ENCODE measurements at places on chromosomes 3 and 15.

GRCh38 chr3:149790268-149790667 is 2.1 kb downstream of the ANKUB1 start:
- DNase-seq, result peak; percentile 57

DNA sequence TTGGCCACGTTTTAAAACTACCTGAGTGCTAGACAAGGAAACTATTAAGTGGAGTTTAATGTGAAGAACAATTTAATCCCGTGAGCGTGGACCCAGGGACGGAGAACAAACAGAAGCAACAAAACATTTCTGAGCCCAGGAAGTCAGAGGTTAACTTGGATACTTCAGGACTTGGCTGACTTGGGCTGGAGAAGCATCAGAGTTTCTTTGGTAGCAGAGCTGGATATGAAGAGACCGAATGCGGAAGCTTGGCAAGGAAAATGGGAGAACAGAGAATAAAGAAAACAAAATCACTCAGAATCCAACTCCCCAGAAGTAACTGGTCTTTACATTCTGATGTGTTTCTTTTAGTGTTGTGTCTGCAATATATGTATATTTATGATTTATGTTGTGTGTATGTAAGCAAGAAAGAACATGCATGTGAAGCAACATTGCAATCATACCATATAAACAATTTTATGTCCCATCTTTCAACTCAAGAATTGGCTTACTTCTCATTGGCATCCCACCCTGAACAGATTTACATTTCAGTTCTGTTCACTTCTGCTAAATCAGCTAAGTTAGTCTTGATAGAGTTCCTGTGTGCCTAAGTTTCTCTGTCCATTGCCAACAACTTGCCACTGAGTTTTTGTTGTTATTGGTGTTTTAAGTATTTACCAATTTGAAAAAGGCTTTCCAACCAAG is 17.2 kb upstream of the PLOD2 start:
- DNase-seq, result no peak

DNA sequence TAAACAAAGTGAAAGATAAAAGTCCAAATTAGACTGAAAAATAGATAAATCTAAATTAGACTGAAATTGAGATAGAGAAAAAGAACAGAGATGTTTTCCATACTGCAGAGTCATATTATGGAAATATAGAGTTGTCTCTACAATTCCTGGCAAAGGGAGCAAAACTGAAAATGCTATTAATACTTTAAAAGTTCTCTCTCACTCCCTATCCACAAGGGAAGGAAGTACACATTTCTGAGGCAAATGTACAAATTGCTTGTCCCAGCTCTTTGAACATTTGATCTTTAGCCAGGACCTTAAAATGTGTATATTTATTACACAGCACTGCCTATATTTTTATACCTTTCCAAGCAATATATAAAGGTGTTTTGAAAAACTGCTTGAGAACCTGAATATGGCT is 225.1 kb upstream of the SEMA6D start:
- DNase-seq, result no peak

DNA sequence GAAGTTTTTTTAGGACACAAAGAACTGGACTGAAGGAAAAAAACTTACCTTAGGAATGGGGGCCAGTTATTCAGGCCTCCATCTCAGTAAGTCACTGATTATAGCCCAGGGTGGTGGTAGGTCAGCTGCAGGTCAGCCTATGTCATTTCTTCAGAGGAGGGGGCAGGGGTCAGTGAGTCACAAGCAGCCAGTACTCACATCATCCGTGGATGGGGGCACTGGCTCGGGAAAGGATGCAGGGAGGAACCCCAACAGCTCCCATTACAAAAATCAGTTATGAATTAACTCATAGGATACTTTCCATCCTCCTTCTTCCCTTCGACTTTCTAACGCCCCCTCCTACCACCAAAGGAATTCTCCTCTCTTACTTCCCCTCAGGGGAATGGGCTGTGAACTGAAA is 578.3 kb downstream of the PDCD6IP start:
- DNase-seq, result no peak

DNA sequence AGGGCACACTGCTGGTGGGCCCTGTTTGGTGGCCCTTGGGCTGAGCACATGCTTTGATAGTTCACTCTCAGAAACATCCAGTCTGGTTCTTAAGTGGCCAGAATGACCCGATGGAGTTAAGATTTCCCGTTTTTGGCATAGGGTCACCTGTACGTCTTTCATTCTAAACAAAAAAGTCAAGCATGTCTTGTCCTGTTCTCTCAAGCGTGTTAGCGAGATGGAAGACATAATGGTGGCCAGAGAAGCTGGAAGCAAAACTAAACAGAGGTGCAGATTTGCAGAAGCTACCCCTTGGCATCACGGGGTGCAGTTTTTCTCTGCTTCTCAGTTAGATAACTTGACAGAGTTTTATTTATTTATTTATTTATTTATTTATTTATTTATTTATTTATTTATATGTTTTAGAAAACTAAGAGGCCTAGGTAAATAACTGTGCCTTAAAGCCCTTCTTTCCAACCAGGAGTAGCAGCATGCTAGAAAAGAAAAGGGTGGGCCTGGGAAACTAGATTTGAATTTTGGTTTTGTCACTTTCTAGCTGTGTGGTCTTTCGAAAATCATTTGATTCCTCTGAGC is 63.0 kb downstream of the ST6GAL1 start:
- DNase-seq, result no peak

DNA sequence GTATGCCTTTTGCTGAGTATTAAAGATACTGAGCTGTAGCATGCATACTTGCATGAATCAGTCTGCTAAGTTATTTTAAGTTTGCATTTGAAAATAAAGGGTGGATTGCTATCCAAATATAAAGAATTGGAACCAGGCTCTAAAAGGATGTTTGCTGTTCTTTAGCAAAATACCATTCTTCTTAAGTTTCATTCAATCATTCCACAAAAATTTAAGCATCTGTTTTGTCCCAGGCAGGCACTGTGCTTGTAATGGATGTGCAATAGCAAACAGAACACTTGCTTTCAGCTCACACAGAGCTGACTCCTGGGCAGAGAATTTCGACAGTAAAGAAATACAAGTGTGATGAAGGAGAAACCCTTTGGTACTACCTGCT is 151.1 kb downstream of the PGPEP1L start:
- no peak for DNase-seq

DNA sequence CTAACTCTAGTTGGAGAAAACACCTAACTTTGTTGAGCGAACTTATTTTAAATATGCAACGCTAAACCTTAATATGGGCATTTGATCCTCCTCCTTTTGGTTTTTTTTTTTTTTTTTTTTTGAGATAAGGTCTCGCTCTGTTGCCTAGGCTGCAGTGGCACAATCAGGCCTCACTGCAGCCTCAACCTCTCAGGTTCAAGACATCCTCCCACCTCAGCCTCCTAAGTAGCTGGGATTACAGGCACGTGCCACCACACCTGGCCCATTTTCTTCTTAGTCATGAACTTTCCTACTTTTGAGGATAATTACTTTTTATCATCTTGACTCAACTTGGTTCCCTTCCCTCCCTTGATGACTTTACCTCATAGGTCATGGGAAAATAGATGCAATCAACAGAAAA is 3.9 kb downstream of the NUSAP1 start:
- DNase-seq, result no peak

DNA sequence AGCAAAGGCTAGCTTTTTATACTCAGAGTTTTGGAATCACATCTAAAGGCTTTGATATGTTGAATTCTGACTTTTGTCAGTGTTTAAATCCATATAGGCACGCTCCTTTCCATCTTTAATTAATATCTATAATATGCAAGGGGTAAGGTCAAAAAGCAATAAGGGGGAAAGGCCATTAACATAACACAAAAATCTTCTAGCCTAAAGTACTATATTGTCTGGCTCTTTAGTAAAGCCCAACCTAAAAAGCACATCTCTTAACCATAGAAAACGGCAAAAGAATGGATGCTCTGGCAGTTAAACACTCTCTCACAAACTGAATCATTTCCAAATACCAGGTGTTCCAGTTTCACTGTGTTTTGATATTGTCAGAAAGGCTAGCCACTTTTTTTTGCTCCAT is 76.4 kb downstream of the EFL1 start:
- DNase-seq, result no peak

DNA sequence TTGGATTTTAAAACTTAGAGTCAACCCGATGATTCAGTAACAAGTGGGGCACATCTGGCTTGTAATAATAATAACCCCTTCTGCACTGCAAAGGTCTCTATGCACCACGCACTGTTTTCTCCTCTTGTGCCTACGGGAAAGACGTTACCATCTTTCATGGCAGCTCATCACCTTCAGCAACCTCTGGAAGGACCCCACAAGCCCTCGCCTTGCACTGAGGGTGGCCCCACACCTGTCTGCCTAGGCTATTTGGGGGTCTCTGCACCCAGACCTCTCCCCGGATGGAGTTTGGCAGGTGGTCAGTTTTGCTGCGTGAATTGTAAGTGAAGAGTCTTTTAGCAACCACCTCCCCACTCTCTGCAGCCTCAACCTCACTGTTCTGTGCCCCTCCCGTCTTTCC is 138.6 kb upstream of the MEF2A start:
- no peak for DNase-seq

- peak; percentile 25 for DNase-seq
Observed at GRCh38 chr3:15659254-15659975, 57.9 kb downstream of the BTD start.

DNA sequence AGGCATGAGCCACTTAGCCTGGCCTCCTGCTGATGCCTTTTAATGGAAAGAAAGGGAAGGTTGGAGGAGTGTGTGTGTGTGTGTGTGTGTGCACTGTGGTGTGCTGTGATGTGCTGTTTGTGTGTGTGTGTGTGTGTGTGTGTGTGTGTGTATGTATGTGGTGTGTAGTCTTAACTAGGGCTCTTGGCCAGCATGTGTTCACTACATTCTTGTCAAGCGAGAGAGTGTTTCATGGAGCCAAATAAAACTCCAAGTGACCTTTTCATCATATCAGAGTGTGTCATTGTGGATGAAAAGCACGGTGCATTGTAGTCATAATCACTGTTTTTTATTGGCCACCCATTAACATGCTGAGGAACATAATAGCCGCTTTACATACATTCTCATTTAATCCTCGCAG is 30.8 kb upstream of the BHLHE40 start:
- no peak for DNase-seq

GRCh38 chr3:18732474-18732873 is 307.3 kb upstream of the SATB1 start:
- no peak for DNase-seq

GRCh38 chr15:66404532-66404931 is 17.8 kb downstream of the MAP2K1 start:
- no peak for DNase-seq

GRCh38 chr3:151015767-151016477 is 43.4 kb upstream of the CLRN1 start:
- DNase-seq, result no peak

DNA sequence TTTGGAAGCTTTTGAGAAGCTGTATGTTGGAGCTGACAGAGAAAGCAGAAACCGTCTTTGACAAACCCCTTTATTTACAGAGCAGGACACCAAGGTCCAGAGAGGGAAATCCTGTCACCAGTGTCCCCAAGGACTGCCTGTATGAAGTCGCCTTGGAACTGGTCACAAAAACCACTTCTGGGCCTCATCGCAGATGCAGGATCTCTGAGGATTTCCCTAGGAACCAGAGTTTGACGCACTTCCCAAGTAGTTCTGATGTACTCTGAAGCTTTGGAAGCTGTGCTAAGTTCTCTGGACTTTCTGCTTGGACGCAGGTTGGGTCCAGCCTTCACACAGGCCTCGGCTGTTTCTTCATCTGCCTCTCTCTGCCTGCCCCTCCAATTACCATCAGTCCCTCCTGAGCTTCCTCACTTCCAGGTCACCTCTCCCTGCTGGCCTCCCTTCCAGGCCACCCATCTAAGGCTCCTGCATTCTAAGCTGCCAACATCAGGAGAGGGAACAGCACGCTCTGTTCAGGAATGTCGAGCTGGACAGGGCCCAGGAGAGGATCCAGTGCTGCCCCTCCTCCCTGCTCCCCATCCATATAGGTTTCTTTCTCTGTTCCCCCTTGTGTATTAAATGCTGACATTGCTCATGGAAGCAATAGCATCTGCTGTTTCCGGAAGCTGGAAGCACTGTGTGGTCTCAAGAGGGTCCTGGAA is 270.8 kb downstream of the OPA1 start:
- no peak for DNase-seq

GRCh38 chr3:192652727-192653126 is 74.6 kb downstream of the FGF12 start:
- DNase-seq, result no peak

GRCh38 chr15:97156739-97157265 is 803.7 kb upstream of the ARRDC4 start:
- no peak for DNase-seq

- DNase-seq, result peak; percentile 9
Observed at GRCh38 chr3:23161896-23162570, 41.1 kb upstream of the UBE2E2 start.

DNA sequence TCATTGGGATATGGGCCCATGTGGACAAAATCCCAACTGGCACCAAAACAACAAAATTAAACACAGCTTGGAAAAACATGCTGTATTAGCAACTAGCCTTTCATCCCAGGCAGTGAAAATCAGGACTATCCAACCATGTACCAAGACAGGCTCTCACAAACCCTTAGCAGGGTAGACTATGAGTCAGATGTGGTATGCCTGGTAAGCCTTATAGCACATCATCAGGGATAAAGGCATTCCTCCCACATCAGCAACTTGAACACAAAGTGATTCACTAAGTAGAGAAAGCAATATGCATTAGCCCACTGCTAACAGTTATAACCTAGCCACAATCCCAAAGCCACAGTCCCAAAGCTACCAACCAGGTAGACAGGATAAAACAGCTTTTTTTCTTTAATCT is 8.0 kb downstream of the CEP152 start:
- DNase-seq, result peak; percentile 34

GRCh38 chr15:92480361-92480760 is 86.7 kb downstream of the ST8SIA2 start:
- DNase-seq, result no peak

- no peak for DNase-seq
Observed at GRCh38 chr3:108441518-108441917, 68.9 kb downstream of the MYH15 start.

- no peak for DNase-seq
Observed at GRCh38 chr3:73411545-73411944, 213.2 kb downstream of the PDZRN3 start.

DNA sequence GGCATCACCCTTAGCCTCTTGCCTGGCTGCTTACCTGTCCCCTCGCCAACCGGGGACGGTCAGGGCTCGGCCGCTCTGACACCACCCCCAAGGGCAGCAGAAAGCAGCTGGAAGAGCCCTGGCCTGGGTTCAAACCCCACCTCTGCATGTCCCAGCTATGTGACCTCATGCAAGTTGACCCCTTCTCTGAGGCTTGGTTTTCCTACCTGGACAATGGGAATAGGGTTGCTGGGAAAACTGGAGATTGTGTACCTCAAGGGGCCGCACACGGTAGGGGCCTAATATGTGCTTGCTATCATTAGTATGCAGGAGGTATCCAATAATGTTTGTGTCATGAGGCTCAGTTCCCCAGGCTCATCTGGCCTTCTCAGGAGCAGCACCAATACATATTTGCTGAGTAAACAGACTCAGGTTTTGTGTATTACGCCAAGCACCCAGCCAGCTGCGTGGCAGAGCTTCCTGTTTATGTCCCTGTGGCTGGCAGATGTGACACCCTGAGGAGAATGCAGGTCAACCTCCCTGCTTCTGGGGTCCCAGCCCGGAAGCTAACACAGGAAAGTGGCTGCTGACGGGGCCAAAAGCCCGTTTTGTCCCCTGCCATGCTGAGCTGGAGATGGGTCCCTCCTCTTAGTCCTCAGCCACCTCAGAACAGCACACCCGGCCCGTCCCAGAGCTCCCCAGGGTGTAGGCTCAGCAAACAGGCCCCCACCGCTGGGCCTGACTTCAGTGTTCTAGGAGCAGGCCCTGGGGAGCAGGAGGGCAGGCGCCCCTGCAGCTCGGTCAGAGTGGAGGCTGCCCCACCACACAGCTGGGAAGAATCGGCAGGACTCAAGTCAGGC is 29.7 kb downstream of the PLXND1 start:
- no peak for DNase-seq

Measured in LoVo (cell line).